ENCODE measurements at places on chromosomes 13 and 19.

- no peak for DNase-seq
Measured at GRCh38 chr13:82627183-82627582, 1255.1 kb downstream of the SLITRK1 start.

DNA sequence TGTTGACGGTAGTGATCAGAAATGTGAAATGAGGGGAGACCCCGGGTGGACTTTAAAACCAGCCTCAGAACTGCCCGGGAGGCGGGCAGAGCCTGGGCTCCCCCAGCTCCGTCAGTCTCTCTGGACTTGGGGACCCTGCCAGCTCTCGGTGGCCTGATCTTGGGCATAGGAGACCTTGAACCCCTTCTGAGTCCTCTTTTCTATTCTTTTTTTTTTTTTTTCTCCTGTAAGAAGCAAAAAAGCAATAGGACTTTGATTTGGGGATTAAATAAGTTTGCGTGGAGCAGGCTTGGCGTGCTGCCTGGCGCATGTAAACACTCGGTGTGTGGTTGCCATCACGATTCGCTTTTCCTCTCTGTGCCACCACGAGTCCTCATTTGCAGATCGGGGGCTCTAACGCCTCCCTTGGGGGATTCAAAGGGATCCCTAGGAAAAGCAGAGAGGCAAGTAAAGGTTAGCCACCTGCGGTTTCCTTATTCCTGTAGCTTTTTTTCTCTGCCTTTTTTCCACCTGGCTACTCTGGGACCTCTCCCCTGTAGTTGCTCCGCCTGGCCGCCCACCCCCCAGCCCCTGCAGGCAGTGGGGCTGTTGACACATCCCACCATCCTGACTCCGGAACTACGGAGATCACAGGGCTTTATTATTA, 1.3 kb downstream of the SAFB start:
- no peak for DNase-seq

- DNase-seq = no peak
Measured at GRCh38 chr13:67090856-67091255, 139.3 kb downstream of the PCDH9 start.

GRCh38 chr19:10379880-10380312, 476 bp downstream of the TYK2 start:
- no peak for DNase-seq

- no peak for DNase-seq
Measured at GRCh38 chr13:67549331-67549730, 319.2 kb upstream of the PCDH9 start.

DNA sequence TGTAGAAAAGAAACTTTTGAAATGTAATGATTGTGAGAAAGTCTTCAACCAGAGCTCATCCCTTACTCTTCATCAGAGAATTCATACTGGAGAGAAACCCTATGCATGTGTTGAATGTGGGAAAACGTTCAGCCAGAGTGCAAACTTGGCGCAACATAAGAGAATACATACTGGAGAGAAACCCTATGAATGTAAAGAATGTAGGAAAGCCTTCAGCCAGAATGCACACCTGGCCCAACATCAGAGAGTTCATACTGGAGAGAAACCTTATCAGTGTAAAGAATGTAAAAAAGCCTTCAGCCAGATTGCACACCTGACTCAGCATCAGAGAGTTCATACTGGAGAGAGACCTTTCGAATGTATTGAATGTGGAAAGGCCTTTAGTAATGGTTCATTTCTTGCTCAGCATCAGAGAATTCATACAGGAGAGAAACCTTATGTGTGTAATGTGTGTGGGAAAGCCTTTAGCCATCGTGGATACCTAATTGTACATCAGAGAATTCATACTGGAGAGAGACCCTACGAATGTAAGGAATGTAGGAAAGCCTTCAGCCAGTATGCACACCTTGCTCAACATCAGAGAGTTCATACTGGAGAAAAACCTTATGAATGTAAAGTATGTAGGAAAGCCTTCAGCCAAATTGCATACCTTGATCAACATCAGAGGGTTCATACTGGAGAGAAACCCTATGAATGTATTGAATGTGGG, 19.3 kb downstream of the ZNF583 start:
- no peak for DNase-seq

DNA sequence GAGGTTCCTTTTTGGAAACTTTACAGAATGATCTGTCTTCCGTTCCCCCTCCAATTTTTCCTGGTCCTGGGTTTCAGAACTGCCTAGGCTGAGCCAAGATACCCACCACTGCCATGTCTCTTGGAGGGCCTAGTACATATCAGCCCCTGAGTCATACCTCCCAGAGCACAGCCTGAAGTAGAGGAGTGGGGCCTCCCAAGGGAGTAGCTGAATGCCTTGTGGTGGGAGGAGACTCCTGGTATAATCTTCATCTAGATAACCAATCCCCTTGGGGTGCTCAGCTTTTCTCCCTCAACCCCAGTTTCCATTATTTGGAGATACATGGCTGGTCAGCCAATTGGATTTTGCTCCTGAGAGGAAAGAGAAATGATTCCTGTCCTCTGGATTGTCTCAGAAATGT, 30.3 kb downstream of the ZNF763 start:
- no peak for DNase-seq

- no peak for DNase-seq
Measured at GRCh38 chr13:96299235-96299634, 209.3 kb downstream of the HS6ST3 start.

DNA sequence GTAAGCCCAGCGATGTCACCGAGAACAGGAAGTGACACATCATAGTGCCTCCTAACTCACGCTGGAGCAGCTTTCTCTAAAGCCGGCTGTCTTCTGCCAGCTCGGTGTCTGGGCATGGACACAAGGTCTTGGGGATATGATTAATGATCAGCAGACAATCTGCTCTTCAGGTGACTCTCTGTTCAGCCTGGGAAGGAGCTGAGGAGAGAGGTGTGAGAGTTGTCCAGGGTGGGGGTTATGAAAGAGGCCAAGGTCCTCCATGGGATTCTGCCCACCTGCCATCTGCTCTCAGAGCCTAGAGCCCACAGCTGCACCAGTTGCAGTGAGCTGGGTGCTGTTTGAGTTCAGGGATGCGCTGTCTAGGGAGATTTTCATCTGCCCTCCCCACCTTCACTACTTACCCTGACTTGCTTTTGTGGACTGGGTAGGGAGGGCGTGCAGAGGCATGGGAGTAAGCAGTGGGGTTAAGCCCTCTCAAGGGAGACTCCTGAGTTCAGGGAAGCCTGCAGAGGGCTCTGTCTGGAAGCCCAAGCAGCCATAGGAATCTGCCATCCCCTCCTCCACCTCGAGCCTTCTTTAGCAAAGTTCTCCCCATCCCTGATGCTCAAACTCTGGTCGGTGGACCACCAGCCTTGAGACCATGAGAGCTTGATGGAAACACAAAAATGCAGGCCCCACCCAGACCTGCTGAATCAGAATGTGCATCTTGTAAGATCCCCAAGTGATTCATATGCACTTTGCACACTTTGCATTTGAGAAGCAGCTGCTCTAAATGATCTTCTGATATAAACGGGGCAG, 539.7 kb downstream of the RFC3 start:
- DNase-seq = no peak

DNA sequence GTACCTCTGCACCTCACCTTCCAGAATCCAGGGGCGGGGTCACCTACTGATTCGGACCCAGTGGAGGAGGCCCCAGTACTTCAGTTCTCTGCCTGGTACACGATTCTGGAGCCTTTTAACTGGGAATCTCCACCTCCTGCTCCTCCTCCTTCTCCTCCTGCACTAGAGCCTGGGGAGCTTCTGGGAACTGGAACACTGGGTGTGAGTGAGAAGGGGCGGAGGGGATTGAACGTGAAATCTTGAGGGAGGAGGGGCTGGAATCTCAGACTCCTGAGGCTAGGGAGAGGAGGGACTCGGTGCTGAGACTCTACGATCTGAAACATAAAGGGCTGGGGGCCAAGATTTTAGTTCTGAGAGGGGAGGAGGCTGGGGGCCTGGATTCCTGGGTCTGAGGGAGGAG, at the start of gene KLK8:
Gene KLK8 (minus strand): TSS at position 90 of the 400 bp plus-strand sequence. CDS start 437 bp downstream, outside the sequence.
- DNase-seq = no peak

GRCh38 chr13:23175920-23176319, 4.9 kb upstream of the SGCG start:
- DNase-seq = no peak

DNA sequence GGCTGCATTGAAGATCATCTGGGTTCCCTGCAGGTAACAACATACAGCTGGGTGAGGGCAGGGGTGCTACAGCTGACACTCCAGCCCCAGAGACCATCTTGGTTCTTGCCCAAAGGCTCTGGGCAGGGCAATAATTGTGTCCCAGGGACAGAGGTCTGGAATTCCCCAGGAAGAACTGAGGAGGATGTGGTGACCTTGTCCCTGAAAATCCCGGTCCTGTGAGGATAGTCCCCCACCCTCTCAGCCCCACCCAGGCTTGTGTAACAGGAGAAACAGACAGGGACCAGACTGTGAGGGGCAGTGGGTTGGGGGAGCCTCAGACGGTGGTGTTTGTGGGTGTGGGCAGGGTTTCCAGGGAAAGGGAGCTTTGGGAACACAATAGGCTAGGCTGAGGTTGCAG, 63.5 kb downstream of the COLGALT1 start:
- DNase-seq = no peak

- no peak for DNase-seq
Measured at GRCh38 chr13:94722609-94723345, 10.4 kb upstream of the SOX21 start.

GRCh38 chr19:45475537-45476291, 7.9 kb downstream of the FOSB start:
- no peak for DNase-seq

DNA sequence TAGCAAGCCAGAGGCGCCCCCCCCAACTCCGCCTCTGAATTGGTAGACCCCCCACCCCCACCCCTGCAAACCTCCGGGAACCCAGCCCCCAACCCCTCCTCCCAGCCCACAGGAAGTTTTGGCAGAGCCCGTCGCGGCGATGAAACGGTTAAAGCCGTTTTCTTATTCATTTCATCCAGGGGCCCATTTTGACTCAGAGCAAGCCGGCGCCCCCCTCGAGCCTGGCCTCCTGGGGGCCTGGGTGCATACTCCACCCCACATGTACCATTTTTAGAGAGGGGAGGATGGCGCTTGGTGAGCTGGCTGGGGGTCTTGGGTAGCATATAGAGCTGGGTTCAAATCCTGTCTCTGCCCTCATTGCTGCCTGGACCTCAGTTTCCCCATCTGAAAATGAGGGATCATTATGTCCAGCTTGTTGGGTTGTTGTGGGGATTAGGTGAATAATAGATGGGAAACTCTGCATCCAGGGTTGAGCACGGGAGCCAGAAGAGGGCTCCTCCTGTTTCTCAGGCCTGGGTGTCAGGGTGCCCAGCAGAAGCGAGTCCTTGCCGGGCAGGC, 7.9 kb upstream of the JUNB start:
- DNase-seq = no peak

GRCh38 chr19:33997690-33998089, 174.6 kb upstream of the LSM14A start:
- no peak for DNase-seq

- no peak for DNase-seq
Measured at GRCh38 chr13:23668562-23668961, 98.3 kb downstream of the TNFRSF19 start.

DNA sequence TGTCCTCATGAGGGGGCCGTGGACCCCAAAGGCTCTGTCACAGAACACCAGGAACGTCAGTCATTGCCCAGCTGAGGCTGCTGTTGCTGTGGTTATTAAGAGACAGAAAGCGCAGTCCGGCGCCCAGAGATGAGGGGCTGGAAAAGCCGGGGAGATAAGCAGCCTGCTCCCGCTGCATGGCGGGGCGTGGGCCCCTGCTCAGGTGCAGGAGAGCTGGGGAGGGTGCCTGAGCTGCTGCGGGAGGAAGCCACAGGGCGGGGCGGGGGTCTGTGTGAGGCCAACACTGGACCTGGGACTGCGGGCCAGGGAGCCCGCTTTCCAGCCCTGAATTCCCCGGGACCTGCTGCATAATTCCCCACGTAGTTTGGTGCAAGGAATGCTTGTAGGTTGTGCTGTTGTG, 11.3 kb downstream of the SOX1 start:
- no peak for DNase-seq

- no peak for DNase-seq
Measured at GRCh38 chr13:50396001-50396400, 380.8 kb downstream of the KCNRG start.

DNA sequence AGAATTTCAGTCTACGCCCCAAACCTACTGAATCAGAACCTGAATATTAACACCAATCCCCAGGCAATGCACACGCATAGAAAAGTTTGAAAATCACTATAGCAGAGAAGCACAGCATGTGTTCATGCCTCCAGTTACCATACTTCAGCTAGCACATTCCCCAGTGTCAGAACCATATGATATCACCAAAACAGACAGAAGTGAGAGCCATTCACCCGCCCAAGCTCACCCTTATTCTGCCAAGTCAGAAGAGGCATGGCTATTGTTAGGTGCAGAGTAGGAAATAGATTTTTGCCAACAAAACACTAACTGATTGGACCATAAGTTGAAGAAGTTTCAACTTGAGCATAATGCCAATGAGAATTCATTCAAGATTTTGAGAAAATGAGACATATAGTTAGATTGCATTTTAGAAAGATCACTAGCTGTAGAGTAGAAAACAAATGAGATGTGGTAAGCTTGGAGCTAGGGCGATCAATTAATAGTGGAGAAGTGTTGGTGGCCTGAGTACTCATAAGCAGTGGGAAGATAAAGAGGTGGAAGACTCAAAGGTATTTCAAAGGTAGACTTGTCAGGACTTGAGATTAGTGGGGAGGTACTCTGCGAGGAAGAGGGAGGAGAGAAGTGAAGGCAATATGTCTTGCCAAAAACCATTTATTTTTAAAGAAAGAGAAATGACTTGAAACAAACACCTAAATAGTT, 492.4 kb downstream of the SUCLA2 start:
- no peak for DNase-seq

DNA sequence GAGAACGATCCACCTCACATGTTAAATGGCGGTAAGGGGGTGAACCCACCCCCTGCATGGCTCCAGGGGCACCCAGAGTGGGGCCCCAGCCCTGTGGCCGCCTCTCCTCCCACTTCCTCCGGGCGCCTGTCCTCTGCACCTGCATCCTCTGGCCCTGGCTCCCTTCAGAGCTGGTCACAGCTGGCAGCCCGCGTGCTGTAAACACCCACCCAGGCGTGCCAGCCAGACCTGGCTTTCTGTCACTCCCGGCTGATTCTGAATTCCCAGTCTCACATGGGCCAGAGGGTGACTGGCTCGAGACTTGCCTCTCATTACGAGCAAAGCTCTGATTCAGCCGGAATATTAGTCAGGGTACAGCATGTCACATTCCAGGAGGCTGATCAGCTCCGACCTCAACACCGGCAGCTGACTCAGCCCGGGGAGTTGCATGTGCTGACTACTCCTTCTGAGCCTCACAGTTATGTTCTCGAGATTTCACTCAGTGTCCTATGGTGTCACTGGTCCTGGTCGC, 75.1 kb downstream of the GNG7 start:
- DNase-seq = no peak

GRCh38 chr13:48160606-48161278, 65.8 kb upstream of the MED4 start:
- no peak for DNase-seq
